AG09309 (cell line): ENCODE measurements at places on chromosomes 4 and X.

- no peak for DNase-seq
Measured at GRCh38 chrX:104564921-104565703, 887 bp upstream of the IL1RAPL2 start.

DNA sequence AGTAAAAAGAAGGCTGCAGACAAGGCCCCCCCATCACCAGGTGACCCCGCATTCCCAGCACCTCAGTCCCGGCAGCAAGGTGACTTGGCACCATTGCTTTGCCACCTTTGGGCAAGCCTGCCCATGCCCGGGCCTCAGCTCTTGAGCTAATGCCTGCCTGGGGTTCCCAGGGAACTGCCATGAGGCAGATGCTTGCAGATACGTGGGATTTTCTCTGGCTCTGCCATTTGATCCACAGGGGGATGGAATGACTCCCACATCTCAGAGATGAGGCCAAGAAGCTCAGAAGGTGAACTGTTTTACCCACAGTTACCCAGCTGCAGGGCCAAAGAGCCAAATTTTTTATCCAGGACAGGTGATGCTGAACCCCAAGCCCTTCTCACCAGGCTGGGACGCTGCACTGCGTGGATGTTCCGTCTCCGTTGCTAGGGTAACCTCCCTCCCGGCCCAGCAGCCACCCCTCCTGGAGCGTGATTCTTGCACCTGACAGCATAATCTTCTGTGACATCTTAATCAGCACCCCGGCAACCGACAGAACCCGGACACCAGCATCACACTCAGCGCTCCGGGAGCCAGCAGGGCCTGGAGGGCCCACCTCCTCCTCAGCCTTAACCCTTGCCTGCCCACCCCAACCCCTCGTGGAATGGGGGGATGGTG is 15.7 kb upstream of the MSX1 start:
- no peak for DNase-seq

GRCh38 chr4:110268790-110269189 is 70.4 kb upstream of the ELOVL6 start:
- no peak for DNase-seq

DNA sequence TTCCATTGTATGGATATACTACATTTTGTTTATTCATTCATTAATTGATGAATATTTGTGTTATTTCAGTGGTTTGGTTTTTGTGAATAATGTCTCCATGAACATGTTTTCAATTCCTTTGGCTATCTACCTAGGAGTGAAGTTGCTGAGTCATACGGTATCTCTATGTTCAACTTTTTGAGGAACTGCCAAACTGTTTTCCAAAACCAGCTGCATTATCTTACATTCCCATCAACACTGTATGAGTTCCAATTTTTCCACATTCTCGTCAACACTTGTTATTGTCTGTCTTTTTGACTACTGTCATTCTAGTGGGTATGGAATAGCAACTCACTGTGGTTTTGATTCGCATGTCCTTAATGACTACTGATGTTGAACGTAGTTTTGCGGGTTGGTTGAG is 388.6 kb upstream of the MAGEB2 start:
- DNase-seq = no peak

DNA sequence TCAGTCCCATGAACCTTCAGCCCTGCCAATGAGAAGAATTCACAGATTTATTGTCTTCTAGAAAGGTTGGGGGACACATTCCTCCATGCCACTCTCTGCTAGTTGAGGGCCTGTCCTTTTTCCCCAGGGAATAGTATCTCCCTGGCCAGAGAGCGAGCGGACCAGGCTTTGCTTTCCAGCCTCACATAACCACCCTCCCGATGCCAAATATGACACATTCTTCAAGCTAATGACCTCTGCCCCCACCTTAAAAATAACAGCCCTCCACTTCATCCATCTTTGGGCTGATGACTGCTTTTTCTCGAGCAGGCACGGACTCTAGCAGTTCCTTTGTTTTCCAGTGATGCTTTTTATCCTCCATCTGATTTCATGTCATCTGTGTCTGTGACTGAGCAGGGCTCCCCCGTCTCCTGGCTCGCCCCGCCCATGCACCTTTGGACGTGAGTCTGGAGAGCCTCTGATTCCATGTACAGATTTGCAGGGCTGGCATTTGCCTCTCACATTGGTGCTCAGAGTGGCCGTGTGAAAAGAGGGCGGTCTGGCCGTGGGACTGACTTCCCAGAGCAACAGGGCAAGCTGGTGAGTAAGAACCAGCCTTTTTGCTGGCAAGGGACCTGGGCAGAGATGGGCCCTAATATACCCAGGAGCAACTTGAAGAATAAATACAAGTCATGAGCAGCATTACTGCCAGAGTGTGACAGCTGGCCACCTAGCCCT is 279.8 kb downstream of the BCOR start:
- DNase-seq = no peak

DNA sequence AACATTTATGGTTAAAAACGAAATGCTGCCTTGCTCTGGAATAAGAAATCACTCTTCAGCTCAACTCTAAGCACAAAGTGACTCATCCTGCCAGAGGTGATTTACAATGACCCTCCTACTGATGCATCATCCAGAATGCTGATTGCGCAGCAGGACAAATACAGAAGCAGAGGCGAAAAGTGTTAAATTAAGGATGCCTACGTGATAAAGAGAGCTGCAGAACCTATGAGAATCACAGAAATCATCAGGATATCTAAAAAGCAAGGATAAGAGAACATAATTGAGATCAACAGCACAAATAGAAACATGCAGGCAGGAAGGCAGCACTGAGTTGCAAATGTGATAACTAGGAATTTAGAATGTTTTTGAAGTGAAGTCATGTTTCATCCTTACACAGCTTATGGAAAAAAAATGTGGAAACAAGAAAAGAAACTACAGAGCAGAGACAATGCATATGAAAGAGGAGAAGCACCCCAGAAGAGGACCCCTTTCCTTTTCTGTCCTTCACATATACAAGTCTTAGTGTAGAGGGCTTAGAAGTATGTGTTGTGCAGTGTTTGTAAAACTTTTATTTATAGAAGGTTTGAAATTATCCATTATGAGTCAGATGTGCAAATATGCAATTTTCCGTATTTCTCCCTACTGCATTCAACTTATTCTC is 188.4 kb downstream of the SLC7A11 start:
- peak; percentile 69 for DNase-seq

GRCh38 chrX:151633157-151633556 is 62.1 kb upstream of the PRRG3 start:
- no peak for DNase-seq

DNA sequence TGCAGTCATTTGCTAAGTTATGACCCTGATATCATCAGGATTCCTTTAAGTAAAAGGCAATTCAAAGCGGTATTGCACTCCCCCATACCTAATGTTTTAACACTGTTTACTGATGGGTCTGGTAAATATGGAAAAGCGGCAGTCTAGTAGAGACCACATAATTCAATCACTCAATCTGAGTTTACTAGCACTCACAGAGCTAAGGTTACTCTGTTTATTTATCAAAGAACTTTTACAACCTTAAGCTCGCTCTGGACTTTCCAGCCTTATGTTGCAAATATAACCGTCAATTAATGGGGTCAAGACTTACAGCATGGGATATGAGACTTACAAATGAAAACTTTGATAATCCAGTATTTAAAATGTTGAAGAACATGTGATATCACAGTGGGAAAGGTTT is 124.5 kb upstream of the ZCCHC13 start:
- no peak for DNase-seq

DNA sequence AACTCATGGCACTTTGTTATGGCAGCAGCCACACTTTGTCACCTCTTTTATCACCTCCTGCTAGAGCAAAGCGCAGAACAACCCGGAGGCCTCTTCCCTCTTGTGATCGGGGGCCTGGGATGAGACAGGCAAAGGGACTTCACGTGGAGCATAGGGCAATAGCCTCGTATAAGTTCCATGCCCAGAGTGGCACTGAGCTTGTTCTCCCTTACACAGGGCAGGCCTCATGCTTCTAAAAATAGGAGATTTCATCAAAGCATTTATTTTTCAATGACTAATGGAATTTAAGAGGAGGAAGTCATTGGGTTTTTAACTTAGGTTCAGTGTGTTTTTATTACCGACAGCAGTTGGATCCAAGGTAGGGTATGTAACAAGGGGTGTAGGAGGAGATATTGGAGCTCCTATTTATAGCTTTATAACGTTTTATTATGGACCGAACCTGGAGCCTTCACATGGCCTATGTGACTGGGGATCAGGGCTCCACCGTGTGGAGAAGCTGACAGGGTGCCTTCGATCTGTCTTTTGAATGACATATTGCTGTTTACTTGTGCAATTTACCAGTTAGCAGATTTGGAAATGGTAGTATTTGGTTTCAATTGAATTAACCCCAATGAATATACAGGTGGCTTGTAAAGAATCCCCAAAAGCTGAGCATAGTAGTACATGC is 93.8 kb downstream of the SLC2A9 start:
- DNase-seq = no peak

GRCh38 chr4:108861334-108861733 is 98.5 kb upstream of the ETNPPL start:
- no peak for DNase-seq

DNA sequence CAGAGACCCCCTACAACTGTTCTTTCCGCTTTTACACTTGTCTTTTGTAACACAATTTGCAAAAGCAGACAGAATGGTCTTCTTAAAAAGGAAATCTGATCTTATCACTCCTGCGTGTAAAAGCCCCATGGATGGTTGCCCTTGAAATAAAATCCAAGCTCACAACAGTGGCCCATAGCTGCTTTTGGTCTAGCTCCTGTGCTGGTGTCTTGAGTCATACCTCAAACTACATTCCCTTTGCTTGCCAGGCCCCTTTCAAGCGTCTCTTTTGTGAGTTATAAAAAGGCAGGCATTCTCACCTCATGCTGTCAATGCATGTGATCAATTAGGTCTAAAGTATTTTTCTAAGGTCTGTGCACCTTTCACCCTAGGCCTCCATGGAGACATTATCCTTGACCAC is 27.6 kb downstream of the HPGD start:
- DNase-seq = no peak

GRCh38 chr4:58136604-58137003 is 1026.4 kb upstream of the IGFBP7 start:
- DNase-seq = no peak

GRCh38 chr4:105887508-105887907 is 7.8 kb upstream of the NPNT start:
- DNase-seq = no peak

DNA sequence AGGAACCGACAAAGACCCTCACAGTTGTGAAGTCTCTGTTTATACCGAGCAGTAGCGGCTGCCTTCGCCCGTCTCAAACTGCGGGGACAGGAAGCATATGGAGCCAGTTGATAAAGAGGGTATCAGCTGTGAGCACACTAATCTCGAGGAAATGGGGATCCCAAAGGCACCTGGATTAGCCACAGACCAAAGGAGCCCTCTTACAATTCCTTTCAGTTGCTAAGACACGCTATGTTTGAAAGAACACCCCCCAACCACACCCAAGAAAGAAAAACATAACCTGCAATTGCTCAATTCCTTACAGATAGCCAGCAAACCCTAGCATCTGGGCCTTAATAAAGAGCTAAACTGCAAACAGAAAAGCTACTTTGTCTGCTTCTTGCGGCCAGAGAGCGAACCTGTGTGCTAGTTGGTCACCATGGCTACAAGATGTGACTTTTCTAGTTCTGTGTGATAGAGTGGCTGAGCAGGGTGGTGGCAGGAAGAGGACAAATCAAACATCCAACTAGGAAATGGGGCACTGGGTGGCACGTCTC is 23.3 kb upstream of the CHRNA9 start:
- no peak for DNase-seq

DNA sequence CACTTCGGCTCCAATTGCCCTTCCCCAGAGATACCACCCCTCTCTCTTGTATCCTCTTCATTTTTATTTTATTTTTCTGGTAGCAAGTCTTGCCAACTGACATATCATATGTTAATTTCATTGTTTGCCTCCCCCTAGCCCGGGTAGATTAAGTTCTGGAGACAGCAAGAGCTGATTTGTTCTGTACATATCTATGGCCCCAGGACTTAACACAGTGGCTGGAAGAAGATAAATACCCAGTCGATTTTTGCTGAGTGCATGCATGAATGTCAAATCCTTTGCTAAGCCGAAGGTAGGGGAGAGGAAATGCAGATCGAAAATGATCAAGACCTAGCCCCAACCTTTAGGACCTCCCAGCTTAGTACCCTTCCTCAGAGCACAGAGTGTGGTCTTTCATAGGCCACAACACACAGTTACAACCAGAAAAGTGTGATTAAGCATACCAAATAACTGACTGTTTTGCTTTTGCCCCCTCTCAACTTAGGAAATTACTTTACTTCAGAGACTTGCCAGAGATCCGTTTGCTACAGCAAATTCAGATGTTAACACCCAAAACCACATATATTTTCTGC is 58.7 kb upstream of the KLF3 start:
- no peak for DNase-seq

DNA sequence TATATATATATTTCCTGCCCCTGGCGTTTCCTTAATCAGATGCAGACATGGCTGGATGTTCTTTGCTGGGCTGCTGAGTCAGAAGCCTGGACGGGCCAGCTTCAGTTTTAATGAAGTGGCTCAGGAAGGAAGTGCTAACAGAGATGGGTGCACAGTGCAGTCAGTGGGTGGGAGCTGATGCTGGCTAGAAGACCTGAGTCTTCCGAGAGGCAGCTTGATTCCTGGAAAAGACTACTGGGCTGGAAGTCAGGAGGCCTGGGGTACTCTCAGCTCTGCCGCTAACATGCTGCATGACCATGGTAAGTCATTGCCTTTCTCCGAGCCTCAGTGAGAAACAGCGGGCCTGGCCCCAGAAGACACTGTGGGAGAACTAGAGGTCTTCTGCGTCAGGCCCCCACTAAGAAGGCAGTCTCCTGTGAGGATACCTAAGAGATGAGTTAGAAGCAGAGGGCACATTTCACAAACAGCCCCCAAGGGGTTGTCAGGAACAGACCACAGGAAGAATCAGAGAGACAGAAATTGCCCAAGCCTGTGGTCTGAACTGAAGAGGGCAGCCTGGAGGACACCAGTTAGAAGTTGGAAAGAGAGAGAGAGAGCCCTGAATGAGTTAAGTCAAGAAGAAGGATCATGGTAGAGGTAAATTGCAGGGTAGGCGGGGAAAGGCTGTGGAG is 8.3 kb upstream of the CD40LG start:
- DNase-seq = no peak

DNA sequence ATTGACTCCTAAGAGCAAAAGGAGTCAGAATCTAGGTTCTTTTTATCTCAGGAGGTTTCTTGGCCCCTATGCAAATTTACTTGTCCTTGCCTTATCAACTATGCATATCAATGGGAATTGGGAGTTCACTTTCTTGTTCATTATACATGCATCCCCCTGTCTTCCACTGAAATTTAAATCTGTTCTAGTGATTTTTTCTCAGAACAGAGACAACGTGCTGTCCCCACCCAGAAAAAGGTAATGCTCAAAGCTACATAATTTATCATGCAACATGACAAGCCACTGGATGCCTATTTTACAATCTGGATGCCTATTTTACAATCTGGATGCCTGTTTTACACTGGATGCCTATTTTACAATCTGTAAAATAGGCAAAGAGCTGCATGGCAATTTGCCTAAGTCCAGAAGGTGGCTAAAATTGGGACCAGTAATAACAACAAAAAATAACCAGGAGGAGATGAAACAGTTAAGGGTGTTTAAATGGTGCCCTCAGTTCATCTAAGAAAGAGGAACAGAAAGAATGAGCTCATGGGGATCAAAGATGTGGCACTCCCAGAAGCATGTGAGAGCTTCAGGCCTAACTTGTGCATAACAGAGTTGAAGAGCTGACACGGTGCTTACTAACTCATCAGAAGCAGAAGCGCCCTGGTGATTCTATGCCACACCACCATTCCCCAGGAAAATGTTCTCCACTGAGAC is 537.8 kb upstream of the BOD1L1 start:
- no peak for DNase-seq

- DNase-seq = no peak
Measured at GRCh38 chr4:96730432-96730831, 890.5 kb downstream of the PDHA2 start.
